ENCODE measurements at places on chromosomes 2 and 18.

DNA sequence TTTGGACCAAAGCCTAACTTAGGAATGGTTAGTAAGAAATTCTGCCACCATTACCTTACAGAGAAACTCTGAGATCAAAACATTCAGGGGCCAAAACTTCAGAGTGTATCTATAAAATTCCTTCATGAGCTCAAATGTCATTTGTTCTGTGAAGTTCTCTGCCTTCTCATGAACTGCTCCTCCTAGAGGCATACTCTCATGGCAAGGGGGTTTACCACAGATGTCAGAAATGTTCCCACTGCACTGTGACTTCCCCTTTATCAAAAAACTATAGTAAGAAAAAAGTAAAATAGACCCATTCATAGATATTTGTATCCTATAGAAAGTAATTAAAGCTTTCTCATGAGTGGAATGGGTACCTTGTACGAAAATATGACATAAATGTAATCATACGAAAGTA lies 68.5 kb downstream of the USP40 start:
- no peak for DNase-seq

DNA sequence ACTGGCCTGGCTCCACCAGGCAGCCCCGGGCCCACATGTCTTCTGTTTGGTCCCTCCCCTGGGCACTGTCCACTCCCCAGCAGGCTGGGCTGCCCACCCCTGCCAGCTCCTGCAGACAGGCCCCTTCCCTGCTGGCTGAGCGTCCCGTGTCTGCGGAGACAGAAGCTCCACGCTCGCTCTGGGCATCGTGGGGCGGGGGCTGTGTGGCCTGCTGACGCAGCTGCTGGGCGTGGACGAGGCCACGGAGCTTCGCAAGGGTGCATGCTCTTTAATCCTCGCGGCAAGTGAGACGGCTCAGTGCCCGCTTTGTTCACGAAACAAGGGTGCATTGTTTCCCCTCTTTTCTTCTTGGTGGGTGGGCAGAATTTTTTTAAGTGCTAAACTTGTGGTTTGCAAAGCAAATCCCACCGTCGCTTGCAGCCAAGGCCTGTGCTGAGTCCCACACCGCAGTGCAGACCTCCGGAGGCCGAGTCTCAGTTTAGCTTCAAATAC lies 132.8 kb upstream of the CTDP1 start:
- no peak for DNase-seq

DNA sequence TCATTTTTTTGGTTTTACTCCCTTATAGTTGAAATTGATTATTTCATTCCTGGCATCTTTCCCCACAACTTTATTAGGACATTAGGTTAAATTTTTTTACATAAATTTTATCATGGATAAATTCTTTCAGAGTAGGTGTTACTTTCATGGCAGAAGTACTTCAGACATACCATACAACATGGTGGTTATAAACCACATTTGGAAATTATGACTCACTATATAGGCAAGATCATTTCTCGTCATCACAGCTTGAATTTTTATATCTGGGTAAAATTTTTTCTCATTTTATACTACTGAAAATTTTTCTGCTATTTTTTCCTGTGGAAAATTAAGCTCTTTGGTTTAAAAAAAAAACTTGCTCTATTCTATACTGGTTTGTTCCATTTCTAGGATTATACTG lies 111.9 kb upstream of the COL5A2 start:
- DNase-seq, result no peak

- no peak for DNase-seq
Measured at GRCh38 chr2:240687045-240687740, 4.5 kb upstream of the AQP12A start.

- DNase-seq, result no peak
Measured at GRCh38 chr2:96916156-96916630, 46.3 kb upstream of the SEMA4C start.

DNA sequence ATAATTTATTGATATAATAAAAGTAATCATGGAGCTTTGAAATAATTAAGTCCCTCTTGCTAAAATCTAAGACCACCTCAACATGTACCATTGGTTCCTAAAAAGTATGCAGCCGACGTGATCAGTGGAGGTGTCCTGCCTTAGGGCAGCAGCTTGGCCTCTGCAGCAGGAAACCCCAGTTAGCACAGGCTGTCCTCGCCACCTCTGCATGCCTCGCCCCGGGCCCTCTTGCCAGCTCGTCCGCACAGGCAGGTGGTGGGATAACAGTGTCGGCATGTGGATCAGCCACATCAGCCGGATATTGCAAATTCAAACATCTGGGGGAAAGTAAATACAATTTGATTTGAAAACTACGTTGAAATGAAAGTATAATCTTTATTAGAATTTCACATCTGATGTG lies 22.9 kb downstream of the COA5 start:
- DNase-seq, result no peak
